Erythroblast (primary cell): ENCODE measurements at places on chromosomes 16 and 17.

- no peak for DNase-seq
These were observed 158.4 kb downstream of the KCNJ2 start for GRCh38 chr17:70327723-70328122.

- DNase-seq, result no peak
These were observed 215.4 kb downstream of the UTP18 start for GRCh38 chr17:51475730-51476129.

- DNase-seq, result peak; percentile 61
These were observed 10.9 kb downstream of the SLC43A2 start for GRCh38 chr17:1617620-1618174.

GRCh38 chr16:85616607-85617321 lies 3.6 kb downstream of the GSE1 start:
- DNase-seq, result peak; percentile 97

DNA sequence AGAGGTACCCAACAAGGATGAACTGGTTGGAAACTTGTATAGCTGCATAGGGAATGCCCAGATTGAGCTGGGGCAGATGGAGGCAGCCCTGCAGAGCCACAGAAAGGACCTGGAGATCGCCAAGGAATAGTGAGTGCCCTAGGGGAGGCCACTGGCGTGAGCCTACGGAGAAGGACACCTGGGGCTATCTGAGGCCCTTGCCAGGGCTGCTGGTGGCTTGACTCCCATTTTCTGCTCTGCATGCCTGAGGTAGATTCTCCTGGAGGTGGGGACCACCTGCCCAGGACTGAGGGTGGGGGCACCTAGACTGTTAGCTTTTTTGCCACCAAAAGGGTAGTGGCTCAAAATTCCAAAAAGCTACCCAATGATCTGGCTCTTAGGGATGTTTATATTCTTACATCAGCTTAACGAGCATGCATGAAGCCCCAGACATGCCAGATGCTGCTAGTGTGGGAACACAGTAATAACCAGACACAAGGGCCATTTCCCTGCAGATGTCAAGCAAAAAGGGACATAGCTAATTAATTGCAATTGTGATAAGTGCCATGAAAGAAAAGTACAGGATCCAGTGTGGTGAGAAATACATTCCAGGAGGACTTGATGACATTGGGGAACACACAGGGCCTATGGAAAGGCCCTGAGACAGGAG lies 8.8 kb downstream of the ODAD4 start:
- DNase-seq, result peak; percentile 59

DNA sequence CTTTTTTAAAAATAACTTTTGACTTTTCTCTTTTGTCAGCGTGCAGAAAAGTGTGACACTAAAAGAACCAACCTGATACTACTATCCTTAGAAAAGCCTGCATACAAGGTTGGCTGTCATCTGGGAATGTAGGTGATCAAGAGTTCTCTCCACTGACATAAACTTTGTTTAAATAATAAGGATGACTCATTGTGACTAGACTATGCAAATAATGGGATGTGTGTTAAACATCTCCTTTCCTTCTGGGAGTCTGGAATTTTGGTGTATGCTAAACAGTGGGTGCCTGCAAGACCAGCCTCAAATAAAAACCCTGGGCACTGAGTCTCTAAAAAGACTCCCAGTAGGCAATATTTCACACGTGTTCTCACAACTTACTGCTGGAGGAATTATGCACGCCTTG lies 373.4 kb downstream of the CNTNAP4 start:
- no peak for DNase-seq

DNA sequence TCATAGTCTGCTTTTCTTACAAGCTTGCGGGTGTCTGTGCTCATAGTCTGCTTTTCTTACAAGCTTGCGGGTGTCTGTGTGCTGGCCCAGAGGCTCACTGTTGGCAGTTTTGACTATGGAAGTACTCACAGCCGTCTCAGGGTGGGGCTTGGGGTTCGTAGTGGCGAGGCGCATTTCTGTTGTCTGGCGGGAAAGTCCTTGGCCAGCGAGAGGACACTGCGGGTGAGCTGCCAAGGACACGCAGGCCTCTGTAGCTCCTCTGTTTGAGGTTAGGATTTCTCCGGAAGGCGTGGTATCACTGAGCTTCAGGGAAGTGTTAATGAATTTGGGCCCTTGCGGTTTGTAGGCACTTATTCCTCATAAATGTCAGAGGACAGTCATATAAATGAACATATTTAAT lies 13.5 kb downstream of the TBCD start:
- DNase-seq, result no peak

DNA sequence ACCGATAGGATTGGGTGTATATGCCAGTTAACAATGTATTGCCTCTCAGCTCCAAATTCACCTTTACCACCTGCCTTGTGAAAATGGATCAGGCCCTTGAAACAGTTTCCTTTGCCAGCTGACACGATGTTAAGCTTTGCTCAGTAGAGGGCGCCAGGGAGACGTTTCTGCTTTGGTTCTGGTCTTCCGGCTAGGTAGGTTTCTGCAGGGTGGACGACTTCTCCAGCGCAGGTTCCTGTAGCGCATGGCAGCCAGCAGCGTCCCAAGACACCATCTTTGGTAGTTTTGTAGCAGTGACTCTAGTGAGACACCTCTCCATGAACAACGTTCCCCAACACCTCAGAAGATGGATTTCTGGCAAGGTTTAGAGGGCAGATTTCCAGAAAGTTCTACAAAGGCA lies 24.0 kb downstream of the SYCE1L start:
- DNase-seq, result peak; percentile 53

GRCh38 chr17:2878751-2879254 lies 82.6 kb downstream of the RAP1GAP2 start:
- no peak for DNase-seq

DNA sequence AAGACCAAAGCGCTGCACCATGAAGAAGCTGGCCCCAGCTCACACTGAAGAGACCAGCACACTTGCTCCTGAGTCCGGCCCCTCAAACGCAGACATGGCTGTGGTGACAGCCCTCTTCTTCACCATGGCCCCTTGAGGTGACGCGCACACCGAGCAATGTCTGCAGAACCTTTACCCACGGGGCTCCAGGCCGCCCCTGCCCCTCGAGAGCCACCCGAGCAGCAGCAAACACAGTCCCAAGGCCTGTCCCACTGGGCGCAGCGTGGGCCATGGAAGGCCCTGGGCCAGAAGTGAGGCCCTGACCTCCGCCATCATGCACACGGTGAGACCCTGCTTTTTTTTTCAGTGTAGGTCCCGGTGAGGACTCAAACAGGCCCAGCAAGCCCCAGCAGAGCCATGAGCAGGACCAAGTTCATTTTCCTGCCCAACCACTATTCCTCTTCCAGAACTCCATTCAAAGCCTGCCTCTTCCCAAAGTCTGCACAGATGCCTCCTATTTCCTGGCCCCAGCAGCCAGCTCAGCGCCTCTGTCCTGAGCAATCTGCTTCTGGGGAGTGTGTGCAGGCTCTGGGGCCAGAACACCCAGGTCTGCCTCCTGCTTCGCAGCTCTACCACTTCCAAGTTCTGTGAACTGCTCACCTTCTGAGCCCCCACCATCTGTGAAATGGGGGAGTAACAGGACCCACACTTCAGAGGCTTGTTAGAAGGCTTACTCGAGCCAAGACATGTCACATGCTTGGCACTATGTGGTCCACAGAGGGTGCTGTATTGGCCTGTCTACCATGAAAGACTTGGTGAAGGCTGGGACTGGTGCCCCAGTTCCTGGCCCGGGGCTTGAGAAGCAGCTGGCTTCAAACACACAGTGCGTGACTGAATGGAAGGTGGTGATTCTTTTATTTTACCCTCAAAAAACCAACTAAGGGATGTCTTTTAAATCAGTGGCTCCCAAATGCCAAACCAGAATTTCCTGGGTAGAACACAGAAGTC lies 35.7 kb upstream of the GSG1L start:
- DNase-seq, result no peak

DNA sequence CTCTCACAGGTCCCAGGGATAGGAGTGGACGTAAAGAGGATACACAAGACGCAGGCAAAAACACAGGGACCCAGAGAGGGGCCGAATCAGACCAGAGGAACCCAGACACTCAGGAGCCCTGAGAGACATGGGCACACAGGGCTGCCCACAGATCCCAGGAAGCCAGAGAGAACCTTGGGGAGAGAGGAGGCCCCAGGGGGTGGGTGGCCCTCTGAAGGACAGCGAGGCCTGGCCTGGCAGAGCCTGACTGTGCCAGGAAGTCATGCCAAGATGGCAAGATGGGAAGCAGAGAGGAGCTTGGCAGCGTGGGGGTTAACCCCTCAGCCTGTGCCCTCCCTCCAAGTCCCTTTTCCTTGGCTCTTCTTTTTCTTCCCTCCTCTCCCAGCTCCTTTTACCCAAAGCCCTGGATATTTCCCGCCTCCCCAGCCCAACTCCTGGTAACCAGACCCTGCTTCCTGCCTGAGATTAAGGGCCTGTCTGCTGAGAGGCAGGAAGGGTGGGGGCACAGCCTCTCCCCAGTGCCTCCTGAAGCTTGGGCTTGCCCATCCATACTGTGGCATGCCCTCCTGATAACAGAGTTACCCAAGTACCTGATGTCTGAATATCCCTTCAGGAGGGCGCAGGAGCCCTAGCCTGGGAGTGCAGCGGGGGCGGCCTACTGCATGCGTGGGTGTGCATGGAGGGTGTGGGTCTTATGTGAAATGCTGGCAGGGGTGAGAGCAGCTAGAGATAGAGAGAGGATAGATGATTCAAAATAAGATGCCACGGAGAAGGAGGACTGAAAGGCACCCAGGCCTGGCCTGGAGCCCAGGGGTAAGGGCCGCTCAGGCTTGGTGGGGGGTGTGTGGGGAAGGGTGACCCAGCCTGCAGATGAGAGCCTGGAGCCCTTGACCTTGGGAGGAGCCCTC lies 6.0 kb upstream of the TBX21 start:
- DNase-seq, result no peak

GRCh38 chr16:55275167-55275566 lies 48.8 kb upstream of the IRX6 start:
- DNase-seq, result no peak

- DNase-seq, result no peak
These were observed 7.3 kb downstream of the PMFBP1 start for GRCh38 chr16:72164691-72165090.

DNA sequence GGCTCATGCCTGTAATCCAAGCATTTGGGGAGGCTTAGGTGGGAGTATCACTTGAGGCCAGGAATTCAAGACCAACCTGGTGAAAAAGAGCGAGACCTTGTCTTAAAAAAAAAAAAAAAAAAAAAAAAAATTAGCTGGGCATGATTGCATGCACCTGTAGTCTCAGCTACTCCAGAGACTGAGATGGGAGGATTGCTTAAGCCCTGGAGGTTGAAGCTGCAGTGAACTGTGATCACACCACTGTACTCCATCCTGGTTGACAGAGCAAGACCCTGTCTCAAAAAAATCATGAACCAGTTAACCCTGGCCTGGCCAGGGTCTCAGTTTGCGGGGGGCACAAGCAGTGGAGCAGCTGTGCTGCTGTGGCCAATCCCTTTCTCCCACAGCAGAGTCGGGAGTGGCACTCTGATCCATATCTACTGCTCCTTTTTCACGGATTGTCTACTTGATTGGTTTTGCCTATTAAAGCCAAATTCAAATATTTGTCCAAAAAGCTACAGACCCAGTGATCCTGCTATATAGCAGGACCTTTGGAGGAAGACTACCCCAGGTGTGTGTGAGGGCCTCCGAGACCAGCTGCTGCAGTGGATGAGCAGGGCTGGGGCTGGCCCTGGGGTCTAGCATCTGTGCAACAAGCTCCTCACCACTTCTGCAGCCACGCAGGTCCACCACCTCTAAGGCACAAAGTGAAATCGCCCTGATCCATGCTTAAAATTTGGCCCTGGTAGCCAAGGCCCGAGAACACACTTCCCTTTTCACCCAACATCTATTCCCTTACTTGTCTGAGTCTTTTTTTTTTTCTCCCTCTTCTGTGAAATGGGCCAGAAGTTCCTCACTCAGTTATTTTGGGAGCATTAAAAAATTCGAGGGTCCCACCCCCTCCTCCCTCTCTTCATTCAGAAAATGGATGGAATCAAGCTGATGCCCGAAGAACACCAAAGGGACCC lies 48.2 kb downstream of the LDHD start:
- no peak for DNase-seq

DNA sequence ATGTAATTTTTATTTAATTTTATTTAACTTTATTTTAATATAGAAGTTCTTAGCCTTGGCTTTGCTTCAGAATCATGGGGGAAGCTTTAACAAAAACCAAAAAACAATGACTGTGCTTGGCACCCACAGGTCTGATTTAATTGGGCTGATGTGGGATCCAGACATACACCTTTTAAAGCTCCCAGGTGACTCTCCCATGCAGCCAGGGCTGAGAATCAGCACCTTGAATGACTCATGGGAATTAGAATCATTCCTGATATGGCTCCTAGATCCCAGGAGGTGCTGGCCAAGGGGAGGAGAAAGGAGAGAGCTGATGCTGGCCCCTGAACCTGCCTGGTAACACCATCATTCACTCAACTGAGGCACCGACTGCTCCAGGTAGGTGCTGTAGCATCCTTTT lies 240.7 kb downstream of the PARN start:
- no peak for DNase-seq

- DNase-seq, result peak; percentile 80
These were observed 2.4 kb upstream of the RIPOR1 start for GRCh38 chr16:67526149-67526791.

- DNase-seq, result peak; percentile 9
These were observed 20.1 kb downstream of the CMC2 start for GRCh38 chr16:80986557-80986956.

DNA sequence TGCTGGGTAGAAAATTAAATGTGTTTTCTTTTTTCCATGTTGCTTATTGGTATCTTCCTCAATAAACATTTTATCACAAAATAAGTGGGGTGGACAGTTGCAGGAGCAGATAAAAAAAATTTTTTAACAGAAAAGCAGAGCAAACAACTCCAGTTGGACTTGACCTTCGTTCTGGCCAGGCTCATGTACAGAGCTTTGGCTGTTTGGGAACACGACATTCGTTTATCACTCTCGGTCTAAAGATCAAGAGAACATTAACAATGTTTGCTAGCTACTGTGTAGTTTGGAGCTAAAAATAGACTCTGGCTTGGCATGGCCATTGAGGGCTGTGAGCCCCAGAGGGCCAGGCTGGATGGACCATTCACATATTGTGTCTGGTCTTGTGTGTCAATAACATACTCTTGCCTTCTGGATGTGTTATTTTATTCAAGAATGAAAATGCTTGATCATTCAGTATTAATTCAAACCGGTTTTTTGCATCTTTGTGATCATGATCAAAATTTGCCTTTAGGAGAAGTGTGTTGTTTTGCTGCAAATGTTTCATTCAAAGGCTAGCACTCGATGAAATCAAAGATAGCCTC lies 56.6 kb downstream of the TMEM186 start:
- no peak for DNase-seq
